ENCODE measurements at places on chromosomes 7 and 10.

DNA sequence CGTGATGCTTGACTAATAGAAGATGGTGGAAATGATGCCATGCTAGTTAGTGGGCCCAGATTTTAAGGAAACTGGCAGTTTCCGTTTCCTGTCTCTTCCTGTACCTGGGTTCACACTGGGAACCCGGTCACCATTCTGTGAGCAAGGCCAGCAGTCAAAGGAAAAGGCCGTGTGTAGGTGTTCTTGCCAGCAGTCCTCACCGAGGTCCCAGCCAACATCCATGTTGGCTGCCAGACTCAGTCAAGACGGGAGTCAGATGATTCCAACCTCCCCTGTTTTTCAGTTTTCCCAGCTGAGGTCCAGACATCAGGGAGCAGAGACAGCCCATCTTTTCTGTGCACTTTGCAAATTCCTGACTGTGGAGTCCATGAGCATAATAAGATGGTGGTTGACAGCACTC, 15.2 kb upstream of the PILRB start:
- no peak for DNase-seq

DNA sequence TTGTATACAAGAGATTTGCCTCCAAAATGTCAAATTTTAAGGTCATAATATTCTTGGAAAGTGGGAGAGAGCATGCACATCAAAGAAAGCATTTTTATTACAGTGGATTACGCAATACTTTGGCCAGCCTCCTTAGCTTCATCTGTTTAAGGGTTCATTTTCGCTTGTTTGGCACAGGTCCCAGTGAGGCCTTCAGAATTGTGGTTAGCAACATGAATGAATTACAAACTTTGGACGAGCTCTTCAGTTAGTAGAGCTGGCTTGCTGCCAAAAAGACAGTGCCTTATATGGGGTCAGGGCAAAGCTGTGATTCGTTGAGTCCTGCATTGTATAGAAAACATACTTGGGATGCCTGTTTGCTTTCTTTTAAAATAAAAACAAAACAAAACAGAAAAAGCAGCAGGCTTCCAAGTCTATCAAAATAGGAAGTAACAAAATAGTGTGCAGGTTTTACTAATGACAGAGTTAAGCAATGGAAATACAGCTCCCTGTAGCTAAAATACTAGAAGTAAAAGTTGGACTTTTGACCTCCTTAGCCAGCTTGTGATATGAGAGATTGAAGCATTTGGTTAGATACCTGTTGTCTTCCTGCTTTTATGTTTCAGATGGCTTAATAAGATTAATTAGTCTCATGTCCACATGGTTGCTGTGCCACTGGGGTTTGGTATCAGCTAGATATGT, 190.8 kb downstream of the MLLT10 start:
- DNase-seq, result peak; percentile 58

DNA sequence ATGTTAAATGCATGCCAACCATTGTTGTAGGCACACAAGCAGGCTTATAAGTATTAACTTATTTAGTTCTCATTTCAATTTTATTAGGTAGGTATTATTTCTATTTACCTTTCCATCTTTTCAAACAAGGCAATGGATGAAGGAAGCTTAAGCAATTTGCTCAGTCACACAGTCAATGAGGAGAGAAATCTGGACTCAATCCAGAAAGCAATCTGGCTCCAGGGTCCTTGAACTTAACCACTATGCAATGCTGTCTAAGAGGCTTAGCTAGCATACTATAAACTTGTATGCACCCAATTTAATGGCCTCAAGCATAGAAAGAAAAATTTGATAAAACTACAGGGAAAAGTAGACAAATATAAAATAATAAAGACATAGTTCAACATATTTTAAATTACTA, 88.6 kb downstream of the VWDE start:
- DNase-seq, result no peak

DNA sequence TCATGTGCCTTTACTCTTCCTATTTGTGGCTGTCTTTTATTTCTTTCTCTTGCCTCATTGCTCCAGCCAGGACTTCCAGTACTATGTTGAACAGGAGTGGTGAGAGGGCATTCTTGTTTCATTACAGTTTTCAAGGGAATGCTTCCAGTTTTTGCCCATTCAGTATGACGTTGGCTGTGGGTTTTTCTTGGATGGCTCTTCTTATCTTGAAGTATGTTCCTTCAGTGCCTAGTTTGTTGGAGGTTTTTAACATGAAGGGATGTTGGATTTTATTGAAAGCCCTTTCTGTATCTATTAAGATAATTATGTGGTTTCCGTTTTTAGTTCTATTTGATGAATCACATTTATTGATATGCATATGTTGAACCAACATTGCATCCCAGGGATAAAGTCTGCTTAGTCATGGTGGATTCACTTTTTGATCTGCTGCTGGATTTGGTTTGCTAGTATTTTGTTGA, 96.8 kb downstream of the GLCCI1 start:
- no peak for DNase-seq

DNA sequence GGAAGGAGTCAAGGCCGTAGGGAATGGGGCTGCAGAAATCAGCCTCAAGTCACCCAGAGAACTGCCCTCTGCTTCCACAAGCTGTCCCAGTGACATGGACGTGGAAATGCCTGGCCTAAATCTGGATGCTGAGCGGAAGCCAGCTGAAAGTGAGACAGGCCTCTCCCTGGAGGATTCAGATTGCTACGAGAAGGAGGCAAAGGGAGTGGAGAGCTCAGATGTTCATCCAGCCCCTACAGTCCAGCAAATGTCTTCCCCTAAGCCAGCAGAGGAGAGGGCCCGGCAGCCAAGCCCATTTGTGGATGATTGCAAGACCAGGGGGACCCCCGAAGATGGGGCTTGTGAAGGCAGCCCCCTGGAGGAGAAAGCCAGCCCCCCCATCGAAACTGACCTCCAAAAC, 50.2 kb upstream of the PDCD4 start:
- no peak for DNase-seq

DNA sequence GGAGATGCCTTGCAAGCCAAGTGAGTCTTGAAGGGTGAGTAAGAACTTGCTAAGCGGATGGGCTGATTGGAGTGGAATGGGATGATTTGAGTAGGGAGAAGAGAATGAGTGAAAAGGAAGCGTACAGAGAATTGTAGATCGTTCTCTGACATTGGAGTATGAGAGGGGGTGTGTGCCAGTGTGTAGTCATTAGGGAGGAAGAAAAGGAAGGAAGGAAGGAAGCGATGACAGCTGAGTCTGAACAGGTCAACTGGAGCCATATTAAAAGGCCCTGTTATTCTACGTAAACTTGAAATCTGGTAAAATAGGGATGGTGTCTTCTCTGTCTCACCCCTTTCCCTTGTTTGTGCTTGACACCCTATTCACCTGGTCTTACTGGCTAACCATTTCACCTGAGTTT, 55.1 kb downstream of the SLK start:
- DNase-seq, result no peak

DNA sequence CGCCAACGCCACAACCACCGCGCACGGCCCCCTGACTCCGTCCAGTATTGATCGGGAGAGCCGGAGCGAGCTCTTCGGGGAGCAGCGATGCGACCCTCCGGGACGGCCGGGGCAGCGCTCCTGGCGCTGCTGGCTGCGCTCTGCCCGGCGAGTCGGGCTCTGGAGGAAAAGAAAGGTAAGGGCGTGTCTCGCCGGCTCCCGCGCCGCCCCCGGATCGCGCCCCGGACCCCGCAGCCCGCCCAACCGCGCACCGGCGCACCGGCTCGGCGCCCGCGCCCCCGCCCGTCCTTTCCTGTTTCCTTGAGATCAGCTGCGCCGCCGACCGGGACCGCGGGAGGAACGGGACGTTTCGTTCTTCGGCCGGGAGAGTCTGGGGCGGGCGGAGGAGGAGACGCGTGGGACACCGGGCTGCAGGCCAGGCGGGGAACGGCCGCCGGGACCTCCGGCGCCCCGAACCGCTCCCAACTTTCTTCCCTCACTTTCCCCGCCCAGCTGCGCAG, 424 bp downstream of the EGFR start:
- no peak for DNase-seq
